ENCODE measurements at places on chromosomes 2 and 18.

- DNase-seq, result peak; percentile 34
These were observed 336.2 kb downstream of the ZEB2 start for GRCh38 chr2:144183727-144184126.

GRCh38 chr18:62325806-62326645 is 916 bp downstream of the TNFRSF11A start:
- peak; percentile 20 for DNase-seq

DNA sequence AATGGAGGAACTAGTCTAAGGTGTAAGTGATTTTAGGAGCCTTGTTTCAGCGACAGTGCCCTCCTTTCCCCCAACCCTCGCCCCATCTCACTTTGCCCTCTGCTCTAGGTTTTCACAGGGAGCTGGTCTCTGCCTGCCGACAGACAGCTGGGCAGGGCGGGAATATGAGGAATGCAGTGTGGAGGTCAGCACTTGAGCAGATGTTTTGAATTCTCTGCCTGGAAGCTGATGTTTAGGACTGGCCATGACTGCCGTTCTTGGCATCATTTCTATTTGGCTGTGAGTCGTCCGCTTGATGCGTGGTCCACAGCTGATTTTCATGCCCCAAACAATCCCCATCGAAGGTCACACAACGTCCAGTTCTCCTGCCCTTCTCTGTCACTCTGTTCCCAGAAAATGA is 55.1 kb upstream of the SIX3 start:
- DNase-seq, result no peak

- no peak for DNase-seq
These were observed 28.0 kb upstream of the KCMF1 start for GRCh38 chr2:84942964-84943421.

- DNase-seq, result no peak
These were observed 30.5 kb upstream of the MRPS9 start for GRCh38 chr2:105007367-105007766.

DNA sequence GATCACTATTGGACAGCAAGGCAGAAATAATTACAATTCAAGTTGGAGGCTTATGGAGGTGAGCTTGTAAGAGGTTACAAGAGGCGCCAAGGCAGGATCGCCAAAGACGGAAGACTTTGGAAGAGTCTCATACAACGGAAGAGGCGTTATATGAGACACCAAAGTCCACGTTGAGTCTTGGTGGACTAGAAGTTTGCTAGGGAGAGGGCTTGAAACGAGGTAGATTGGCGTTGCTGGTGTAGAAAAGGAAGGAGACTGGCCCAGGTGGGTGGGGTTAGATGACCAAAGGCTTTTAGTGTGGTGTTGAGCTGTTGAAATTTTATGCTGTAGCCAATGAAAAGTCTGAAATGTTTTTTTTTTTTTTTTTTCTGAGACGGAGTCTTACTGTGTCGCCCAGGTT is 1.4 kb downstream of the MSH2 start:
- DNase-seq, result no peak

DNA sequence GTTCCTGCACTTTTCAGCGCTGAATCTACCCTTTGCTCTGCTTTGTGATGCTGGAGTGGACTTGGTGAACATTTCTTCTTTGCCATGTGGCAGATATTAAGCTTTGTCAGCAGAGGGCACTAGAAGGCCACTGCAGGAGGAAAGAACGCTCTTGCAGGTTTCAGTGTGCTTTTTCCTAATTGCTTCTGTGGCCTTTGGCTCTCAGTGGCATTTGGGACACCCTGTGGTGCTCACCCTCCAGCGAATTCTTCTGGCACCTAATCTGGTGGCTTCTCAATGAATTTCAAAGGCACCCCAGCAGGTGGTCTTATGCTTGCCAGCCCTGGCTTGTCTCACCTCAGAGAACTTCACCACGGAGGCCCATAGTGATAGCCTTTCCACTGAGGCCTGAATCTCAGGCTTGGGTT is 146.7 kb downstream of the MYO3B start:
- DNase-seq, result peak; percentile 70

GRCh38 chr2:85917887-85918795 is 29.4 kb upstream of the ST3GAL5 start:
- no peak for DNase-seq

DNA sequence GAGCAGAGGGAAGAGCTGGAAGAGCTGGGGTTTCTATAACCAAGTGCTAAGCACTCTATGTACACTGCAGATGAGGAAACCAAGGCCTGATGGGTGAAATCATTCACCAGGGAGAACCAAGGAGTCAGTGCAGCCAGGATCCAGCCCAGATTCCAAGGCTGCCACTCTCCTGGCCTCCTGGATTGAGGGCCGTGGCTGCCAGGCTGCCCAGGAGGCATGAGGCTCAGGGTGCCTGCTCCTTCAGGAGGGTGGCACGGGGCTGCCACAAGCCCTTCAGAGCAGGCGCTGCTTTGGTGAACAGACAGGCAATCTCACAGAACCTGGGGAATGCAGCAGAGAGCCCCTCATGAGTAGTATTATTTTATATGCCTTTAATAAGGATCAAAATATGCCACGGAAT is 293.7 kb upstream of the HDAC4 start:
- DNase-seq, result no peak

DNA sequence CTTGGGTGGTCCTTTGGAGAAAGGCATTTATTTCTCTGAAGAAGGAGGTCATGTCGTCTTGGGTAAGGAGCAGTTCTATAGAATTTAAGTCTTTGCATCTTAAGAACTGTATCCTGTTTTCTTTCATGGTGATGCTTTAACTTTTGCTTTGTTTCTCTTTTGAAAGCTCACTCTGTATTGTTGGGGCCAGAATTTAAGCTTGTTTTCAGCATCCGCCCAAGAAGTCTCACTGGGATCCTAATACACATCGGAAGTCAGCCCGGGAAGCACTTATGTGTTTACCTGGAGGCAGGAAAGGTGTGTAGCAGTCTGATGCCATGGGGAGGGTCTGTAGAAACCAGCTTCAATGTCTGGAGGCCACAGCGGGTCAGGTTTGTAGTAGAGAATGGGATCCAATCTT is 64.7 kb upstream of the TTC39C start:
- DNase-seq, result no peak

DNA sequence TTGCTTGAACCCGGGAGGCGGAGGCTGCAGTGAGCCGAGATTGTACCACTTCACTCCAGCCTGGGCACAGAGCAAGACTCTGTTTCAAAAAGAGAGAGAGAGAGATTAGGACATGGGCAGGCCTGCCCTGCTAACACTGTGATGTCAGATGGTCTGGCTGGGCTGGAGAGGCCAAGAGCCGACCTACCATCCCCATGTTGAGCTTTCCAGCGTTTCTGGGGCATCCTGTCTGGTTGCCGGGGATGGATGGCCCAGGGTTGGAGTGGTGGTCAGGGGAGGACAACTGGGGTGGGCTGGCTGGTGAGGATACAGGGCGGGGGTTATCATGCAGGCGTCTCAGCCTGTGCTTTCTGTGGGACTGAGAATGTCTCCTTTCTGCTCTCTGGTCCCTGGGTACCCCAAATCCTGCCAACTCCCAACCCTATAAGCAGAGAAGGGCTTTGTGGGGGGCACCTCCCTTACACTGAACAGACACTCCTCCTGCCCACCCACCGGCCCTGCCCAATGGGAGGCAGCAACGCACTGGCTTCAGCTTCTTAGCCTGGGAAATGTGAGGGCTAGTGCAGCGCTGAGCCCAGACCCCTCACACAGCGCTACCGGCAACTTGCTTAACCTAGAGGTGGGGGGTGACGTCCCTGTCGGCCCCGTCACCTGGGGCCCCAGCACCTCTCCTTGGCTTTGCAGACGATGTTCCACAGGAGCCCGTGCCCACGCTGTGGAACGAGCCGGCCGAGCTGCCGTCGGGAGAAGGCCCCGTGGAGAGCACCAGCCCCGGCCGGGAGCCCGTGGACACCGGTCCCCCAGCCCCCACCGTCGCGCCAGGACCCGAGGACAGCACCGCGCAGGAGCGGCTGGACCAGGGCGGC is 5.4 kb downstream of the SNORC start:
- no peak for DNase-seq

DNA sequence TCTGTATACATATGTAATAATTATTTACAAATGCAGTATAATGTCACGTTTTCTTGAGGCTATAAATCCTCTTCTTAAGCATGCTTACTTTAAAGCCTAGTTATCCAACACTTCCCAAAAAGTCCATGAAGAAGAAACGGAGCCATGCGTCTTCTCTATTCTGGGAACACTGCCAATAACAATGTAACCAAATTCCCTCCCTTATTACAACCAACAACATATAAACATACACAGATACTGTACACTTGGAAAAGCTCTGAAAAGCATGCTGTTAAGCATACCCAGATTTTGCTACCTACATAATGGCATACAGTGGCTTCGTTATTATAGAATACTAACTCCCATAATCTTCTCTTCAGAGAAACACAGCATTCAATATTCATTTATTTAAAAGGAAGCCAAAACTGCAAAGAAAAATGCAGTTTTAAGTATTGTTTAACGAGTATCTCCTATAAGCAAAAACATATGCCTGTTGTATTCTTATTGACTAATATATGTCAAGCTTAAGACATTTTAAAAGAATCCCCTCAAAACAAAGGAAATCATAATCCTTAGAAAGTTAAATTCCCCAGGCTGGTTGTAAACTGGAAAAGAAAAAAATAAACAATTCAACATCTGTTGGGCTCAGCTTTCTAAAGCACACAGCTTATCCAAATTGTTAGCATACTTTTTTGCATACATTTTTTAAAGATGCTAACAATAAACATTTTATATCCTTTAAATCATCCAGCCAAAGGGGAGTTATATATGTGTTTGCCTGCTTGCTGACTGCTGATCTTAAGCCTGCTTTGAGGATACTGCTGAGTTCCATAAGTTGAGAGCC is 83.4 kb downstream of the SLC25A12 start:
- DNase-seq, result peak; percentile 66

- DNase-seq, result no peak
These were observed 10.4 kb downstream of the TBR1 start for GRCh38 chr2:161426455-161426921.

GRCh38 chr18:61308795-61309393 is 24.3 kb upstream of the CDH20 start:
- DNase-seq, result no peak

GRCh38 chr2:101121174-101121573 is 30.0 kb downstream of the TBC1D8 start:
- DNase-seq, result no peak

- peak; percentile 69 for DNase-seq
These were observed 211.6 kb upstream of the MMADHC start for GRCh38 chr2:149799013-149799705.

DNA sequence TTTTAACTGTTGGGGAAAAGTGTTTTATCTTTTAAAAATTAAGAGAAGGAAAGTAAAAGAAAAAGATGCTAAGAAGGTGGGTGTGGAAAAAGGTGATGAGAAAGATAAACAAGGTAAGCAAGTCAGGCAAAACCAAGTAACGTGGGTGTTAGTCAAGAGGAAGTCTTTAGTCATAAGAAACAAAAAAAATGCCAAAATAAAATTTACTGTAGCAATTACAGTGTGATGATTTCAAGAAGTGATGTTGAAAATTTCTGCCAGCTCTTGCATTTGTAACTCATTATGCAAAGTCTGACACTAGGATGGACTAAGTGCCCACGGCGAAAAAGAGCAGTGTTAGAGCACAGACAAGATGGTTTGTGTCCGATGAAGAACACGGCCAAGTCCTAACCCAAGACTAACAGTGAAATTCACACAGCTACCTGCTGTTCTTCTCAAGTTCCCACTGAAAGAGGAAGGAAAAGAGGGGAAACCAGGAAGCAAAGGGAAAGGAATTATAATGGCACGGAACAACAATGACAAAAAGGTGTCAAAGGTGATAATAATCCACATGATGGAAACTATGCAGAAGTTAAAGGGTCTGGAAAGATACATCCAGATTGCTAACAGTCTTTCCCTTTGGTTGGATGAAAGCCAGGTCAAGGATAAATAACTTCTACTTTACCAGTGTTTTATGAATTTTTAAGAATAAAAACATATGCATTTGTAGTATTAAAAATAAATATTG is 34.1 kb downstream of the NOL10 start:
- DNase-seq, result no peak

- DNase-seq, result no peak
These were observed 97.8 kb upstream of the UNC80 start for GRCh38 chr2:209673811-209674210.

DNA sequence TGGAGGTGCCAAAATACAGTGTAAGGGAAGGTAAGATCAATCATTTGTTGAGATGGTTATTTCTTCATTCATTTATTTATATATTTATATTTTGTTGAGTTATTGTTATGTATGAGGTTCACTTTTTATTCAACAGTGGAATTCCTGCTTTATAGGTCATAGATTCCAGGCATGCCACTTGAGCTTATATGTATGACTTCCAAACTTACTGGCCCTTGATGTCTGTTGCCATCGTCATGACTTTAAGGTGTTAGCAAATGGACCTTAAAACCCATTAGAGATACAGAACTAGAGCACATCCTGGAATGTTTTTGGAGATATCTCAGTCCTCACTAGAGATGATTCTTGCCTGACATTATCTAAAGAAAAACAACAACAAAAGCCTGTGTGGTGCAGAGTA is 25.9 kb downstream of the CCDC85A start:
- no peak for DNase-seq

DNA sequence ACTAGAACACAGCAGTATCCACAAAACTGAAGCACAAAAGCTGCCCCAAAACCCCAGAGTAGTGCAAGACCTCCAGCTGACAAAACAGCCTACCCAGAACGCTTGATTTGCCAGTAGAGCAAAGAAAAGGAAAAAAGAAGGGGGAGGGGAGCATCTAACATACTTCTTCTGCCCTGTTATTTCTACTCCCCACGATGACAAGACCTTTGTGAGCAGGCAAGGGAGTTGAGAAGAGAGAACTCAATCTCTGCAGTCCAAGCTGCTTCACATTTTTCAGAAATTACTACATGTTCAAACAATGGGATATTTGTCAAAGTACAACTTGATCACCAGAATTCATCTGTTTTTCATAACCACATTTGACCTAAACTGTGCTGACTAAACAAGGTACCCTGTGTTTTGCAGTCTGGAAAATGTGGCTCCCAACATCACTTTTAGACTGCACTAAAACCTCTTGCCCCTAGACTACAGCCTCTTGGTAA is 286.7 kb downstream of the EXOC6B start:
- peak; percentile 93 for DNase-seq

- peak; percentile 53 for DNase-seq
These were observed 266.8 kb upstream of the CXCR4 start for GRCh38 chr2:136384531-136385303.

- DNase-seq, result no peak
These were observed 205.1 kb downstream of the MGAT5 start for GRCh38 chr2:134458950-134459349.

- peak; percentile 25 for DNase-seq
These were observed 69.8 kb downstream of the NFATC1 start for GRCh38 chr18:79465392-79465991.

DNA sequence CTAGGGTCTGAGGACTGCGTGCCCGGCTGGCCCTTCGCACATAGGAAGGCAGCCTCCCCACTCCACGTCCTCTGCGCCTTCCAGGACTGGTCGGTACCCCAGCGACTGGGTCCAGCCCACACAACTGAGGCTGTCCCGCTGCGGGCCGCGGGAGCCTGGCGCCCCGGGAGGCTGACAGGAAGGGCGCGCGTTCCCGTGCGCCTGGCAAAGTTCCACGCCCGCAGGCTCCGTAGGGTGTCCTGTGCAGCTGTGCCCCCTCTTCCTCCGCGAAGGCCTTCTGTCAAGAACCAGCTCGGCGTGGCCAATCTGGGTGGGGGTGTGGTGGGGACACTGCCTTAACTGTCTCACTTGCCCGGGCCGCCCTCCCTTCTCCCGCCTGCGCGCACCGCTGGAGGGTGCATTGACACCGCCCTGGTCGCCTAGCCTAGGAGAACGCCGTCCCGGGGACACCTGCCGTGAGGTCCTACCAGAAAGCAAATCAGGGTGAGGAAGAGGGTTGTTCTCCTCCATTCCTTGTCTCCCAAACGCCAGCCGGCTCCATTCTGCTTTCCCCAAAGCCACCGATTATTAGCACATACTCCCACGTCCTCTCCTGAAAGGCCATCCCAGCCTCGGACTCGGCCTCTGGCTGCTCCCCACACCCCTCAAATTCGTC is 618 bp upstream of the LYPD1 start:
- peak; percentile 35 for DNase-seq
